ENCODE measurements at places on chromosomes 5 and 9.

DNA sequence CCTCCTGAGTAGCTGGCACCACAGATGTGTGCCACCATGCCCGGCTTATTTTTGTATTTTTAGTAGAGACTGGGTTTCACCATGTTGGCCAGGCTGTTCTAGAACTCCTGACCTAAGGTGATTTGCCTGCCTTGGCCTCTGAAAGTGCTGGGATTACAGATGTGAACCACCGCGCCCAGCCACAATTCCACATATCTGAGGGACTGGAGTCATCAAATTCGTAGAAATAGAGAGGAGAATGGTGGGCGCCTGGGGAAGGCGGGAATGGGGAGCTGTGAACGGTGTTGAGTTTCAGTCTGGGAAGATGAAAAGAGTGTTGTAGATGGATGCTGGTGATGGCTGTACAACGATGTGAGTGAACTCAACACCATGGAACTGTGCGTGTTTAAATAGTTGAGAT is 1.9 kb upstream of the ABO start:
- DNase-seq, result no peak

DNA sequence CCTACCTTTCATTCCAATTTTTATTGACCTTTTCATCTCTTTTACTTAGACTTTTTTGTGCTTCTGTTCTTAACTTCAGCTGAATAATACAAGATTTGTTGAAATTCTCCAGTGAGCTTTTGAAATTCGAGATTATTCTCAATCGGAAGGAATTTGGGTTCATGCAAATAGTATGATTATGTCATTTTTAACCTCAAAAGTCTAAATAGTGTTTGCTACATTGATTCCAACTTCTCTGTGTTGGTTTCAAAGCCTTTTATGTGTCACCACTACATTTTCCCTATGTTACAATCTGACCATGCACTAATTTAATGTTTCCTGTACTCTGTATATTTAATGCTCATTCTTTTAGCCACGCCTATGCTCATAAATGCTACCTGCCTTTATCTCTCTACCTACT is 44.1 kb downstream of the VPS13A start:
- no peak for DNase-seq

- no peak for DNase-seq
Measured at GRCh38 chr5:141431286-141431685, 979 bp downstream of the PCDHGA12 start.

DNA sequence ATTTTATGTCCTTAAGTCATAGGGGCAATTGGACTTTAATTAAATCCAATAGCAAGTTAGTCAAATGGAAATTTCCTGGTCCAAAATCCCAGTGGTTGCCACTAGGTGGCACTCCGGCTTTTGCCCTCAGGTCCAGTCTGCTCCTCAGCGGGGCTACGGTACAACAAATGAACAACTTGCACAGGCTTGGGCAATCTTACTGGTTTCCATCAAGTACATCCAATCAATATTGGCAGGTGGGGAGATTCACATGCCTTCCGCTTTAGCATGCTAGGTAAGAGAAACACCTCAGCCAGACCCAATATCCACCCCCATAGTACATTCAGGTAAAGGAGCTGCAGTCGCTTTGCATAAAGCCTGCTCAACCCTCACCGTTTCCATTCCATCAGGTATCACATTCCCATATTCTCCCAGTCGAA is 6.3 kb upstream of the MXD3 start:
- DNase-seq, result peak; percentile 30

GRCh38 chr9:89933578-89933977 is 328.8 kb downstream of the GADD45G start:
- DNase-seq, result no peak

DNA sequence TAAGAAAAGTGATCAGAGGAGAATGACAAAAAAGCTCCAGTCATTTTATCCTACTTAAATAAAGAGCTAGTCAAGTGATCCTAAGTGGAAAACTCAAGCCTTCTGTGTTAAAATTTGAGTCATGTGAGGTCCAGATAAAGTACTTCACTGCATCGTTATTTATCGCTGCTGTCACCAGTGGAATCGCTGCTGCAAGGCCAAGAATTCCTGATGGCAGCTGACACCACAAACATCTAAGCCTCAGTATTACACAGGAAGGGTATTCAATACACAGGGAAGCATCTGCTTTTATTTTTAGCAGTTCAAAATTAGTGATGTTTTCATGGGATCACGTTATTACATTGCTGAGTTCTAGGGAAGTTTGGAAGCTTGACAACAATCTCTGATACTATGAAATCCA is 190.3 kb downstream of the GOLPH3 start:
- no peak for DNase-seq

GRCh38 chr5:81292130-81292529 is 9.3 kb upstream of the ZCCHC9 start:
- no peak for DNase-seq

DNA sequence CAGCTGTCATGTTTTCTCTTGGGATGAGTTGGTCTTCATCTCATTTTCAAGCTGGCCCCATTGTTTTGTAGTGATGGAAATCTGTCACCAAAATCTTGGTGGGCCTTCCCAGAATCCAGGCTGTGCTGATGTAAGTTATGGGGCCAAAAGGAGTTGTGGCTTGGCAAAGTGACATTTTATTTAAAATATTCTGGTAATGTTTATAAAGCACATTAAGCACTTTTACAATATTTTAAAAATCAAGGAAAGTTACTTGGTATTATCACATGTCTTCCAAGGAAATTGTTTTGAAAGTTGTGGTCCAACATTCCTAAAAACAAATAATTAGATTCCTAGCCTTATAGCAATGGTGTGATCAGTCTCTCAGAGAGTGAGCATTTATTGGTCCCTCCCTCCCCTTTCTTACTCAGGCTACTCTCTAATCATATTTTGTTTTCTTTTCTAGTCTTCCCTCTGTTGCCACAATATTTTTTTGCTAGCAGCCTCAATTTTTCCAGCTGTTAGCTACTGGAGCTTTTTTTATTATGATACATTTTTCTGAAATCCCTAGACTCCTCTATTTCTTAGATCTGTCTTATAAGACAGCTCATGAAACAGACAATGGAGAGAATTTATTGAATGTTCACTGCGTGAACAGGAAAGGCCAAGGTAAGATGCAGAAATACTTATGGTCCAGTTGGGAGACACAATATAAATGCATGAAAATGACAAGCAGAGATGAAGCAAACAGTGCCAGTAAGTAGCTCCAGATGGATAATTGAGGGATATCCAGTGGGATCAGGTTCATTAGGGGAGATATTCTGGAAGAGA is 408.1 kb upstream of the ZNF608 start:
- no peak for DNase-seq

DNA sequence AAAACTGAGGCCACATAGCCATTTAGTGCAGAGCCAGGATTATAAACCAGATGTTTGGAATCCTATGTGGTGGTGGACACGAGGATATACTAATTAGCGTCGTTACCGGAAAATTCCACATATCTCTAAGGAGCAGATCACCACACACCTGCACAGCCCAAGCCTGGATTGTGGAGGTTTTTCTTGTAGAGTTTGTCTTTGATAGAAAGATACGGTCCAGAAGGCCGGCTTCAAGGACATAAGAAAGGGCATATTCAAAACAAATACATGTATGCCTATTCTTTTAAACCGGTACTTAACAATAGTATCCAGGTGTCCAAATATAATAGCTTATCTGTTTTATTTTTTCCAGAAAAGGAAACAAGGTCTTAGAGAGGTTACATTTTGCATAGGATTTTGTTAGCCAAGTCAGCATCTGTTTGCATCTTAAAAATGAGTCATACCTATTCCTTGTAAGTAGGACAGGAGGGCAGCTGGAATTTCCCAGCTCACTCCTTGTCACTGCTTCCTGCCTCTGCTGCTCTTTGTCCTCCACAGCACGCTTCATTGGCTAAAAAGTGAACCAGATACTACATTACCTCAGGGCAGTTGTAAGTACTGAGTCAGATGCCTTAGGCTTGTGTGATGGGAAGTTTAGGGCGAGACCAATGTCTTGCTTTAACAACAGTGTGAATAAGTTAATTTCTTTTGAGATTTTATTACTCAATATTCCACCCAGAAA is 3.6 kb downstream of the TMC1 start:
- DNase-seq, result no peak

DNA sequence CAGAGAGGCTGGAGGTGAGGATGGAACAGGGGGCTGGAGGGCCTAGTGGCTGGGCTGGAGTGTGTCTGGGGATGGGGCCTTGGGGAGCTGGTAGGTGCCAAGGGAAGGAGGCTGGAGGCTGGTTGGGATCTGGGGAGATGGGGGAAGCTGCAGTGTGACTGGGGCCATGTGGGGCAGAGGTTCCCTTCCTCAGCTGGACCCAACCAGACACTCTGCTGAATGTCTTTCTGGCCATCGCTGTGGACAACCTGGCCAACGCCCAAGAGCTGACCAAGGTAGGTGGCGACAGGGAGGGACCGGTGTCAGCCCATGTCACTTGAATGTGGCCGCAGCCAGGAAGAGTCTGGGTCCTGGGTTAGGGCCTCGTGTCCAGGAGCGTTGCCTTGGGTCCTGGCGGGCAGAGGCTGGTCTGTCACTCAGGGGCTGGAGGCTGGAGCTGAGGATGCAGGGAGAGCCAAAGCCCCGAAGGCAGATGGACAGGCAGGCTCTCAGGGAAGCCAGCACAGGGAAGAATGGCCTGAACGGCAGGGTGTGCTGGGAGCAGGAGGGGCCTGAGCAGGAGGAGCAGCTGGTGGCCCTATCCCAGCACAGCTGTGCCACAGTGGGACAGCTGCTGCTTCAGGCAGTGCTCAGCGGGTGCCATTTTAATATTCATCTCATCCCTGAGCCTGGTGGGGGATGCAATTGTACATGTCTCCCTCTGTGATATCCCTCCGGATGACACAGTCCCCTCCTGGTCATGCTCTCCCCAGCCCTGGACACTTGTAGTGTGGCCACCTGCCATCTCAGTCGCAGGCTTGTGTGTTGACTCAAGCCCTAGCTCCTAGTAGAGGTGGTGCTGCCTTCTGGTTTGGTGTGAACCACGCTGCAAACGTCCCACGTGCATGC is 132.5 kb downstream of the CACNA1B start:
- no peak for DNase-seq

DNA sequence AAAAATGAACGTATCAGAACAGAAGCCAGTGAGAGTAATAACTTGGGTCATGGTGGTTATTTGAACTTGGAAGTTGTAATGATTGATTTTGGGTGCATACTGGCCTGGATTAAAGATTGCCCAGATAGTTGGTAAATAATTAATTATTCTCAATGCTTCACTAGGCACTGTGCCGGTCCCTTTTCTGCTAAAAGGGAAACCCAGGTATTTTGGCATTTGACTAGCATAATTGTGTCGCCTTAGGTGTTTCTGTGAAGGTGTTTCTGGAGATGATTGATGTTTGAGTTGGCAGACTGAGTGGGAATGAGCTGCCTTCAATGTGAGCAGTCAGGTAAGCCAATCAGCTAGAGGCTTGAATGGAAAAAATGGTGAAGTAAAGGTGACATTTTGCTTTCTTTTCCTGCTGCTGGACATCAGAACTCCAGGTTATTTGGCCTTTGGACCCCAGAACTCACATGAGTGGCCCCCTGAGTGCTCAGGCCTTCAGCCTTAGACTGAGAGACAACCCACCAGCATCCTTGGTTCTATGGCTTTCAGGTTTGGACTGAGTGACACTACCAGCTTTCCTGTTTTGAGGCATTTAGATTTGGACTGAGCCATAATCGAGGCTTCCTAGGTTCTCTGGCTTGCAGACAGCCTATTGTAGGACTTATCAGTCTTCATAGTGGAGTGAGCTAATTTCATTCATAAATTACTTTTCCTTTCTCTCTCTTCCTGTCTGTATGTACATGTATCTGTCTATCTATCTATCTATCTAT is 120.7 kb upstream of the PAPPA start:
- DNase-seq, result no peak

- DNase-seq, result no peak
Measured at GRCh38 chr5:24163091-24163490, 481.7 kb downstream of the CDH10 start.

DNA sequence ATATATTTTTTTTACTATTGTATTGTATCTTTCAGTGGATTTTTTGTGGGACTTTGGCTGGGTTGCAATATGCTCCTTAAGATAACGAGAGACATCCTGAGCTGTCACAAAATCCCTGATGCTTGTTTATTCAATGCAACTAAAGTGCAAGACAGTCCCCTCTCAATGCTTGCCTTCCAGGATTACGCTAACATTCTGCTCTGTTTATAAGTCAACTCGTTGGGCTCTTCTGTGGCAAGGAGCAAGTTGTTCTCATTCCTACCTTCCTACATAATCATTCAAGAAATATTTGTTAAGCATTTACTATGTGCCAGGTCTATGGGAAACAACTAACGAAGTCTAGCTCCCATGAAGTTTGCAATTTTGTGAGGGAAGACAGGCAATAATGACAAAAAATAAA is 40.4 kb downstream of the JAKMIP2 start:
- DNase-seq, result no peak

DNA sequence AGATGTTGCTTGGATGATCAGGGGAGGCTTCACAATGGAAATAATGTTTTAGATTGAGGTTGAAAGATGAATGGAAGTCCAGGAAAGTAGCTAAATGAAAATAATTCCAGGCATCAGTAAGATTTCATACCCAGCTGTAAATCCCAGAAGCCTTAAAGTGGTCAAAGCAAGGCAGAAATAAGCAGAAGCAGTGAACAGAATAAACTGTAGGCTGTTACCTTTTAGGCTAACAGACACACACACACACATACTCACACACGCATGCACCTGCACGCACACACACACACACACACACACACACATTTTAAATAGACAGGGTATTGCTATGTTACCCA is 175.3 kb downstream of the WDR70 start:
- no peak for DNase-seq

GRCh38 chr5:177183766-177184360 is 50.3 kb downstream of the NSD1 start:
- DNase-seq, result no peak

- DNase-seq, result peak; percentile 58
Measured at GRCh38 chr9:35696520-35697215, 6.9 kb upstream of the TPM2 start.

GRCh38 chr9:102767076-102767475 is 228.1 kb upstream of the CYLC2 start:
- DNase-seq, result no peak

GRCh38 chr9:13278023-13278367 is 1.5 kb downstream of the MPDZ start:
- peak; percentile 78 for DNase-seq

DNA sequence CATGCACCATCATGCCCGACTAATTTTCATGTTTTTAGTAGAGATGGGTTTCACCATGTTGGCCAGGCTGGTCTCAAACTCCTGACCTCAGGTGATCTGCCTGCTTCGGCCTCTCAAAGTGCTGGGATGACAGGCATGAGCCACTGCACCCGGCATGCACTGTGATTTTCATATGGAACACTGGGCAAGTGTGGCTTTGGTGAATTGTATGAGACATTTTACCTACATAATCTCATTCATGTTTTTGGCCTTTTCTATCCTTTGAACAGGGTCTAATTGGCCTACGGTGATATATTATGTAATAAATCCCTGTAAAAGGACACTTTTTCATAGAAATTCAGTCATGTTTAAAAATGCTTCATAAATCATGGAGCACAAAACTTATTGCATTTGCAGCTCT is 128.7 kb upstream of the SEMA6A start:
- no peak for DNase-seq
